ENCODE measurements at places on chromosomes 13 and 19.

DNA sequence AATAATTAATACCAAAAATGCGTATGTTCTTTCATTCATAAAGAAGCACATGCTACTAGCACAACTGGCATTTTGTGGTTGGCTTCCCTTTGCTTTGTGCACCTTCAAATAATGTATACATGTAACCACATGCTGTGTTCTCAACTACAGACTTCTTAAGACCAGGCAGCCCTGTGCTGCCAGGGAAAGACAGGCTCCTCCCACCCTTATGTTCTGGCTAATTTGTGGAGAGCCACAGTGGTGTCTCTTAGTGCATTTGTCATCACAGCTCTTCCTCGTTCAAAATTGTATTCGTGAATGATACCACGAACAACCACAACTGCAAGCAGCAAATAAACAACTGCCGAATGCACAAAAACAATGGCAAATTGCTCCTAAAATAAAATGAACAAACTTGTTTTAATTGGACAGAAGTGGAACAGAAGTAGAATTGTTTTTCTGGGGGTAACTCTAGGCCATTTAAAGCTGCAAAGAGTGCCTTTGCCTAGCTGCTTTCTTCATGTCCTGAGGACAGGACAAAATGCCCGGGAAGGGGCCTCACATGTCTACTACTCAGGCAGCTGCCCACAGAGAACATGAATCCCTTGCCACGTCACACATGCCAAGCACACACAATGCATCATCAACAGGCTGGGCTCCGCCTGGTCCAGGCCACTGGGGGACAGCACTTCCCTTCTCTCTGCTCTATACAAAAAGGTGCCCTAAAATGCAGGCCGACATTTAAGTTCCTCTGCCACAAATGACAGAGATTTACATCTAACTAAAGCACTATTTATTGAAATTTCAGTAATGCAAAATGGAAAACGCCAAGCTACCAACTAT is 21.7 kb downstream of the IRS2 start:
- peak; percentile 31 for DNase-seq

DNA sequence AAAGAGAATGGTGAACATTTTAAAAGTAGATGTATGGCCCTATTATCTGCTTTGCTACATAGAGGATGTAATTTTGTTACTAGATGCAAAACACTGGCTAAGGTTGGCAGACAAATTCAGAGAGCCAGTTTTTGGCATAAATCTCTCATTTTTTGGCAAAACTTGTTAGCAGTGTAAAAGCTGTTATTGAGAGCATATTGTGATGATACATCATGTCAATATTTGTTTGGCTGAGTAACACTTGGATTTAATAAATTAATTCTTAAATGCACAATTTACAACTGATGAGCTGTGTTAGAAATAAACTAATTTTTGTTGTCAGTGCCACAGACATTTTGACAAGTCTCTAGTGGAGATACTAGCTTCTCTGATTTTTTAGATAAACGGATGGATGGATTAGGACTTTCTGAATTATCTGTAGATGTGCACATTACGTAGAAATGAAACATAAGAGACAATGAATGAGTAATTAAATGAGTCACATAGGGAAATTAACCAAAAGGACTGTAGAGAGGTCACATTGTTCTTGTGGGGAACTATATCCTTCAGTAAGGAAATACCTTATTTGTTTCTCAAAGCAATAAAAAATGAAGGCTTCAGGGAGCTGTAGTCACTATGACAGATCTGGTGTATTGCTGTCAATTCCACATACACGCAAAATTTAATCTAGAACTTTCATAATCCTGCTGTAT is 17.4 kb downstream of the UFM1 start:
- no peak for DNase-seq

DNA sequence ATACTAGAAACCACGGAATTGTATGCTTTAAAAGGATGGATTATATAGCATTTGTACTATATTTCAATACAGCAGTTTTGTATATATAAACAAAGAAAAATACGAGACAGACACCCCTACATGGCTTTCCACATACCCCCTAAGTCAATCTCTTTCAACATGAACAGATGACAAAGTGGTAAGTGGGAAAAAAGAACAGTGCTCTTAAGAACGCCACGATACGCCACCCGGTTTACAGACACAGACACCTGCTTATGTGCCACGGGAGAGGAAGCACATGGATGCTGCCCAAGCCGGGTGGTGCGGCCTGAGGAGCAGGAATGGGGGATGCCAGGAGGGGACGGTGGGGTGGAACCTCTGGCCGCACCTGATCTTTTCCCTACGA is 8.1 kb downstream of the CAPS start:
- no peak for DNase-seq

- peak; percentile 66 for DNase-seq
Measured at GRCh38 chr13:33723772-33724435, 94.0 kb upstream of the RFC3 start.

- DNase-seq: no peak
Measured at GRCh38 chr13:32845952-32846950, 170.0 kb upstream of the KL start.

DNA sequence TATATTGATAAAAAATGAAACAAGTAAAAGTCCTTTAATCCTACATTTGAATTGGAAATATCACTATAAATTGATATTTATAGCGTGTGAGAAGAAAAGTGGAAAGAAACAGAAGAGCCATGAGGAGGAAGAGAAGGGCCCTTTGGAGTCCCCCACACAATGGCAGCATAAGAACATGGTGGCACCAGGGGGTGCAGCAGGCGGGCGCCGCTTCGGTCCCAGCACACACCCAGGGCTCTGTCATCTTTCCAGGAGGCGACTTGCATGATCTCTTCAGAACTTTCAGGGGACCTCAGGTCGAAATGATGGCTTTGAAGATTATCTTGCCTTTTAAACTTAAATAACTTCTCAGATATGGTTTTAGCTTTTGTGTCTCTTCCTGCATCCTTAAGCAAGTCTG is 91.8 kb downstream of the TUBGCP3 start:
- no peak for DNase-seq

- DNase-seq: no peak
Measured at GRCh38 chr19:18975011-18975410, 34.0 kb upstream of the HOMER3 start.

DNA sequence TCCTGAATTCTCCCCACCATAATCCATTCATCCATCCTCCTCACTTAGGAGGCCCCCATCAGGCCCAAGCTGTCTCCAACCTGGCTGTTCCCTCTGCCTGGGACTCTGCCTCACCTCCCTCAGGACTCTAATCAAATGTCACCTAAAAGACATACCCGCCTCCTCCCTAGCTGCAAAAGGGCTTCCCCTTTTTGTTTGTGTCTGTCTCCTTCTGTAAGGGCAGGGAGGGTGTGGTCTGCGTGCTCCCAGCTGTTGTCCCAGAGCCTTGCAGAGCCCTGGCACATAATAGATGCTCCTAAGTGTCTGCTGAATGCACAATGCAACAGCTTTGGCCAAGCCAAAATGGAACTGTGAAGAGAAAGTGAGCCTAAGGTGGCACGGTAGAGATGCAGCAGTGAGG is 4.4 kb downstream of the TRIR start:
- DNase-seq: no peak

GRCh38 chr13:74825152-74825937 is 656.6 kb downstream of the TBC1D4 start:
- no peak for DNase-seq

DNA sequence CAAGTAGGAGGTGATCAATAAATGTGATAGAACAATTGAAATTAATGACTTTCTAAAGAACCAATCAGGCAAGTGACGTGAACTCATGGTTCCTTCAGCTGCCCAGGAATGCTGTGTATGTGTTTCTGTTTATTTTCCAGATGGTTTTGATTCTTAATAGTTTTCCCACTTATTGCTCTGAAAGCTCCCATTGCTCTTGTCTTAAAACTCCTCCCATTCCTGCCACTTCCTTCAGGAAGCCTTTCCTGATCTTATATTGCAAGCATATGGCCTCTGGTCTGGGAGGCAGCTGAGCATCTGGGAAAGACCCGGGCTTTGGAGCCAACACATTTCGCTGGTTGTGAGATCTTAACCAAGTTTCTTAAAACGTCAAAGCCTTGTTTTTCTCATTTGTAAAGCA is 17.1 kb upstream of the LATS2 start:
- no peak for DNase-seq

GRCh38 chr13:43054803-43055802 is 31.7 kb downstream of the DNAJC15 start:
- DNase-seq: no peak

GRCh38 chr19:42433503-42434260 is 6.5 kb upstream of the LIPE start:
- DNase-seq: peak; percentile 75

DNA sequence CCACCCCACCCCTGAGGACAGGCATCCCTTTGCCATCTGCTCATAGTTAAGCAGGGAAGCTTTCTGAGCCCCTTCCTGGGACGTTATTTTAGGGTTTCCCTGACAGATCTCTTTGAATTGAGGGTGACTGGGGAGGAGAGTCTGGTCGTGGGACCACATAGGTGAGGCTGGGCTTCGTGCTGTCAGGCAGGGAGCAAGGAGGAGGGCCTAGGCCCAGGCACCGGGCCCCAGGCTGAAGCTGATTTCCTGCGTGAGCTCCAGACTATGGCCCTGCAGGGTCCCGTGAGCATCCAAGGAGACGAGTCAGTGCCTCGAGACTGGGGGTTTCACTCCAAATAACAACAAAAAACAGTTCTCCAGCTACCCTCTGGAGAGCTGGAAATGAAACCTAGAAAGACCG is 60.4 kb downstream of the MYO9B start:
- DNase-seq: no peak

DNA sequence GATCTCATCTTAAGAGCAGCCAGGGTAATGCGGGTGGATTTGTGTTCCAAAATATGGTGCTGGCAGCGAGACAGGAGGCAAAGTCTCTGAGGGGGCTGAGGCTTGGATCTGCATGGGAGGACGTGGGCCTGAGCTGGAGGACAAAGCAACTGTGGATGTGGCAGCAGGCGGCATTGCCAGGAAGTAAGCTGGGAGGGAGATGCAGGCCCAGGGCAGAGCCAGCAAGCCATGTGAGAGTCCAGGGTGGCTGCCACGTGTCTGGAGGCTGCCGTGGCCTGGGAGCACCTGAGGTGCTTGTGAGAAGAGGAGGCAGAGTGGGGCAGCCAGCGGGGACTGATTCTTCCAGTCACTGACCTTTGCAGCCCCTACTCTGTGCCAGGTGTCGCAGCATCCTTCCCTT is 52.0 kb downstream of the DPF1 start:
- DNase-seq: no peak

DNA sequence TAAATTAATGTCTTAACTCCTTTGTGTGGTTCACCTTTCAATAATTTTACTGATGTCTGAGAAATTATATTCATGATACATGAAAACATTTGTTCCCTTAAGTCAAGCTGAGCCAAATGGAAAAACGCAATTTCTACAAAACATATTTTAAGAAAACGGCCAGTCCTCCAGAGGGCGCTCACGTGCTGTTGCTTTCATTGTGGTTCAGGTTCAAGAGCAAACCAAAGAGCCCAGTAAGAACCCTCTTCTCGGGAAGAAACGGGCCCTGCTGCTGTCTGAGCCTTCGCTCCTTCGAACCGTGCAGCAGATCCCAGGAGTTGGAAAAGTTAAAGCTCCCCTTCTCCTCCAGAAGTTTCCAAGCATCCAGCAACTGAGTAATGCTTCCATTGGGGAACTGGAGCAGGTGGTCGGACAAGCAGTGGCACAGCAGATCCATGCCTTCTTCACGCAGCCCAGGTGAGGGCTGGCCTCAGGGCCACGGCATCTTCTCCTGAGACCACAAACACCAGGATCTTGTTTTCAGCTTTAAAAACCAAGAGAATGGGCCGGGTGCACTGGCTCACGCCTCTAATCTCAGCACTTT is 4.3 kb downstream of the FAAP24 start:
- peak; percentile 90 for DNase-seq

DNA sequence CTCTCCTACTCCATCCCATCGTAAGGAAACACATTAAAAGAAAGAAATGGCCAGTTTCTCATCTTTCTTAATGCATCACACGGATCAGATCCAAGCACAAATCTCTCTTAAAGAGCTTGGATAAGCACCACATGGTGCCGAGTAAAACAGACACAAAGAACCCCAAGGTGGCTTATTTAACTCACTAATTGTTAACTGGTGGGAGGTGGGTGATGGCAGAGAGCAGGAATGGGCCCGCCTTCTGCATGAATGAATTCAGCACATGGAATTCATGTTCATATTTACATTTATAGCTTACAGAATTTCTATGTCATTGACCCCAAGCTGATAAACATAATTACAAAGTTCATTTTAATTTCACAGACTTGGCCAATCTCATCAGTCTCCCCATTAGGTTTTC is 89.9 kb downstream of the MZT1 start:
- no peak for DNase-seq

GRCh38 chr19:35644987-35645679 is 3.0 kb upstream of the COX6B1 start:
- peak; percentile 98 for DNase-seq

GRCh38 chr13:76622315-76623040 is 263.7 kb downstream of the KCTD12 start:
- DNase-seq: no peak

DNA sequence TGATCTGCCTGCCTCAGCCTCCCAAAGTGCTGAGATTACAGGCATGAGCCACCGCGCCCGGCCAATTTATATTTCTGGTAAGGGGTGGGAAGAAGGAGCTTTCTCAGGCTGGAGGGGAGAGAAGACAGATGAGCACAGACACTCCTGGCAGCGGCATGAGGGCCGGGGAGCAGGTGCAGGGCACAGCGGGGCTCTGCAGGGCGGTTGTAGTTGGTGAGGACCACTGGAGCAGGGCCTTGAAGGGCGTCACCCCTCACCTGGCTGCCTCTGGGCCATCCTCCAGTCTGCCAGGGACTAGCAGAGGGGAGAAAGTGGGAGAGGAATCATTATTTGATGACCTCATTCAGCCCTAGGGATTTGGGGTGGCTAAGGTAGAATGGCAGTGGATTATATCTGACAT is 8.6 kb upstream of the CSNK1G2 start:
- DNase-seq: no peak

GRCh38 chr13:37701972-37702371 is 103.4 kb upstream of the POSTN start:
- no peak for DNase-seq

GRCh38 chr13:62088165-62088564 is 672.5 kb upstream of the PCDH20 start:
- no peak for DNase-seq

- DNase-seq: no peak
Measured at GRCh38 chr19:6457958-6458694, 1.5 kb downstream of the SLC25A23 start.

Data from stimulated activated CD8-positive, alpha-beta memory T cell treated with anti-CD3 and anti-CD28 coated beads, Interleukin-4, amount 100 ng/mL, for 48 hours (primary cell).